ENCODE measurements at places on chromosomes 7 and 10. TPM values are rescaled to one million over a fixed set of nuclear protein-coding genes. Genes with fewer than 3 reads are reported as not detected.

DNA sequence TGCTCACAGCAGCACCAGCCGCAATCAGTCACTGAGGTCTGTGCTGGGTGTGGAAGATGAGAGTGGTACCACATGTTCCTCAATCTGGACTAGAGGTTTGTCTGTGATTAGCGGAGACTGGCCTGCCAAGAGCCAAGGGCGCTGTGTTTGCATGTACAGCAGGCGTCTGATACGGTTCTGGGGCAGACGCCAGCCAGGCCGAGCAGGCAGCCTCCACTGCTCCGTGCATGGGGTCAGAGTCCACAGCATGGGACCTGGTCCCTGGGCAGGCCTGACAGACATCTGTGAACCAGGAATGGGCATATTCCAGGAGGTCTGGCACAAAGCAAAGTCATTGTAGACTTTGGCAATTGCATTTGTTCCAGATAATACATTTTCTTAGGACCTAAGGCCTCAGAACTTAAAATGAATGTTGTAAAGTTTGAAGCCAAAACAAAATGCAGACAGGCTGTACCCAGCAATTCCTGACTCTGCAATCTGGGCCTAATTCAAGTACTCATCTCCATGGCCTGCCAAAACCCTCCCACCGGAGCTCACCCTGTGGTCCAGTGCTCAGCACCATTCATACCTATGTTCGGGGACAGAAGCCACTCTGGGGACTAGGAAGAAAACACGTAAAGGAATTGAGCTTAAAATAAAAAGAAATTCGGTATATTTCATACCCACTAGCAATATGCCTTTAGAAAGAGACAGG, 50.0 kb upstream of the FAM20C start:
- DNase-seq: no peak
- H3K4me3 ChIP-seq: no peak overlapping the region
- H3K27ac ChIP-seq: no peak overlapping the region
- H3K36me3 ChIP-seq: peaks cover 2% of the 10 kb centered on the region
- no peaks in the 10 kb centered on the region for H3K27me3 ChIP-seq

DNA sequence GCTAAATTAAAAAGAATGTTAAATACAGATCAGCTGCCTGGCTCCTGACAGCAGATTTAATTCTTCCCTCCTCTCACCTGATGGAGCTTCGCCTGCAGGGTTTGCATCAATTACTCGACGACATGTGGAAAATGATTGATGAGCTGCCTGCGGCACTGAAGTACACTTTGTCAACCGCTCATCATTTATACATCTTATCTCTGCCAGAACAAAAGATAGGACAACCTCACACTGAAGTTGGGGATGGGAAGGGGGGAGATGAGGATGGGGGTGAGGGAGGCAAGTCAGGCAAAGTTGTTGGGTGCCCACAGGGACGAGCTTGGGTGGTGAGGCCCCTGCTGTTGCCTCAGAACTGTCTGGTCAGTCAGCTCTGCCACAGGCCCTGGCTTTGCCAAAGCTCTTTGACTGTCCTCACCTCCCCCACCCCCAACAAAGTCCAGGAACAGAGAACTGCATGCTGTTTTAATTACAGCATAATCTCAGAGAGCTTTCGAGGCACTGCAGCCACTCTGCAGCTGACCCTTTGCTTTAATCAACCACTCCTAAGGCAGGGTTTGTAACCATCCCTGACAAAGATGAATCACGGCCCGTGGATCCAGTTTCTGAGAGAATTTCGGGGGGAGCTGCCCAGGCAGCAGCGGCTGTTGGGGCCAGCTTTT, 702.3 kb downstream of the LRMDA start:
- no peaks in the 10 kb centered on the region for H3K36me3 ChIP-seq
- H3K4me1 ChIP-seq: no peaks in the 10 kb centered on the region
- no peak overlapping the region for H3K27ac ChIP-seq
- no peak overlapping the region for H3K4me3 ChIP-seq

DNA sequence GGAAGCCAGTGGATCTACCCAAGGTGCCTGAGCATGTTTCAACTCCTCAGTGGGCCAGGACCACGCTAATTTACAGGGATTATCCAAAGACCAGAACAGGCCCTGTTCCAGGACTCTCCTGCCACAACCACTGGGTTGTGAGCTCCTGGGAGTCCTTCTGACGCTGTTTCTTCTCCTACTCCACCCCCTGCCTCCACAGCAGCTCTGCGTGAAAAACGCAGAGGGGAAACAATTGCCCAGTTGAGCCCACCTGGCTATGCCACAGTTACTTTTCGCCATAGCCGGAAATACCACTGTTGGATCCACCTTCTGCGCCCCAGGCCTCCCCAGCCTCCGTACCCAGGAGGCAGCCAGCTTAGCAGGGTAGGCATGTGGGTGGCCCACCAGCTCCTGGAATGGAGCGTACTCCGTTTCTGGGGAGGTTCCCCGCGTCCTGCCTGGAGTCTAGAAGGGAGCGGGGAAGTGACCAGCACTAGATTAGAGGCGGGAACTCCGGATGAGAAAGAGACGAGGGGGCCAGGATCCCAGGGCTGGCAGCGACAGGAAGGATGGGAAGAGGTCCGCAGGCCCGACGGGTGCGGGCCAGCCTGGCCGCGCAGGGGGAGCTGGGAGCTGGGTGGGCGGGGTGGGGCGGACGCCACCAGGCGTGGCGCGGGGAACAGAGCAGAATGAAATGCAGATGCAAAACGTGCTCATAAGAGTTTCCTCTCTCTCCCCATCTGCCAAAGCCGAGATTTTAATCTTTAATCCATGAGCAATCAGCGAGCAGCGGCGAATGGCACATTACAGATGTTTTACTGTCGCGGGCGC, 32.1 kb upstream of the PAX2 start:
- peaks cover 4% of the 10 kb centered on the region for H3K4me1 ChIP-seq
- no peak overlapping the region for H3K4me3 ChIP-seq
- DNase-seq: no peak
- no peak overlapping the region for H3K27ac ChIP-seq
- peaks cover 81% of the 10 kb centered on the region for H3K27me3 ChIP-seq
- peaks cover 5% of the 10 kb centered on the region for H3K36me3 ChIP-seq

The SPDYE11 gene
- not detected for total RNA-seq

- H3K27ac ChIP-seq: no peak overlapping the region
- peaks cover 5% of the 10 kb centered on the region for H3K4me1 ChIP-seq
- H3K27me3 ChIP-seq: peaks cover 23% of the 10 kb centered on the region
- H3K36me3 ChIP-seq: no peaks in the 10 kb centered on the region
- DNase-seq: no peak
These were observed 137.7 kb upstream of the PFKP start for GRCh38 chr10:2929480-2930258.

DNA sequence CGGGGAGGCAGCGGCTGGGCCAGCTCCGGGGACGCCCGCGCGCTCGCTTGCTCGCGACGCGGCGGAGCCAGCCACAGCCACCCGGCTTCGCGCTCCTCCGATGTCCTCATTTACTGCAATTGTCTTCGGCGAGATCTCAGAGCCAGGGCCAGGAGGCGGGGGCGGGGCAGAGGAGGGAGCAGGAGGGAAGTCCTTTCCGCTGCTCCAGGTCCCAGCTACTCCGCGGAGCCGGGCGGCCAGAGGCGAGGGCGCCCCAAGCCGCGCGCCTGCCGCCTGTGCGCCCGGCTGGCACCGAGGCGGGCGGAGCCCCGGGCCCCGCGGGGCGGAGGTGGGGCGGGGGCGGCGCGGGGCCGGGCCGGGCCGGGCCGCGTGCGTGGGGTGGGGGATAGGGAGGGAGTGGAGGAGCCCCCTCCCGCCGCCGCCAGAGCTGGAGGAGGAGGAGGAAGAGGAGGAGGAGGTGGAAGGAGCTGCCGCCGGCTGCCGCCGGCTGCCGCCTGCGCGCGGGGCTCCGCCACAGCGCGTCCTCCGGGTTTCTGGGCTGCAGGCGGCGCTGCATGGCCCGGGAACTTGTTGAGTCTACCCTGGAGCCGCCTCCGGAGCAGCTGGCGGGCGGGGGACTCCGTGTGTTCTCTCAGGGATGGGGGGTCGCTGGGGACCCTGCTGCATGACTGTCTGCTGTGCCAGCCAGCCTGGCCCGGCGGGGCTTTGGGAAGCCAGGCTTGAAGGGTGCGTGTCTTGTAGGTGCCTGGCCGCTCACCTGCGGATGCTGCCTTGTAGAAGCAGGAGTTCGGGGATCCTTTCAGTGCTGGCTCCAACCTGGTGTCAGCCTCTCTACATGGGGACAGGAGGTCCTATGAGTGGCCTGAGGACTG, at the start of gene INSYN2A:
INSYN2A (minus strand) TSS at position 310 of the 872 bp plus-strand sequence. CDS start 20,196 bp downstream, outside the sequence.
- no peaks in the 10 kb centered on the region for H3K36me3 ChIP-seq
- no peak for DNase-seq
- H3K4me3 ChIP-seq: no peak within 1 kb of the TSS
- H3K27ac ChIP-seq: no peak within 1 kb of the TSS

DNA sequence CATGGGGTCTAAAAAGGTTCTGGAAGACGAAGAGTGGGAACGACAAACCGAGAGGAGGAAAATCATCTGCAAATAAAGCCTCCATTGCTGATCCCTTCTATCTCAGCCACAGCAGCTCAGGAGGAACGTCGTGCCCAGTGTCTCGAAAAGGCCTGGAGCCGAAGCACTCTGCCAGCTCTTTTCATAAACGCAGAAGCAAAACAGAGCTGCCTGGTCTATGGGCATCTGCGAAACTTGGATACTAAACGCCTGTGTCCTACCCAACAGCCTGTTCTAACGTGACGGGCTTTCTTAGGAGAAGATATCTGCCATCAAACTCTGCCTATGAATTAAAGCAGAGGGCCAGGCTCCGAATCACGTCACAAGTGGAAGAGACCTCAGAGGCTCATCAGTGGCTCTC, 68.7 kb downstream of the GNA12 start:
- H3K27me3 ChIP-seq: no peaks in the 10 kb centered on the region
- no peak overlapping the region for H3K4me3 ChIP-seq
- DNase-seq: no peak
- H3K27ac ChIP-seq: no peak overlapping the region
- H3K4me1 ChIP-seq: peaks cover 14% of the 10 kb centered on the region

The VWC2 gene
- total RNA-seq: not detected

GRCh38 chr7:79458796-79459195, 5.3 kb upstream of the MAGI2 start:
- H3K27me3 ChIP-seq: peaks cover 8% of the 10 kb centered on the region
- no peaks in the 10 kb centered on the region for H3K4me1 ChIP-seq
- no peak overlapping the region for H3K27ac ChIP-seq
- H3K4me3 ChIP-seq: no peak overlapping the region
- no peaks in the 10 kb centered on the region for H3K36me3 ChIP-seq

GRCh38 chr7:102215256-102215655, 71.4 kb upstream of the SH2B2 start:
- H3K4me1 ChIP-seq: no peaks in the 10 kb centered on the region
- H3K27ac ChIP-seq: no peak overlapping the region
- no peak for DNase-seq
- H3K27me3 ChIP-seq: no peaks in the 10 kb centered on the region
- no peak overlapping the region for H3K4me3 ChIP-seq

The LFNG gene
- total RNA-seq: 105 TPM

GRCh38 chr7:27735165-27735564, 4.8 kb upstream of the TAX1BP1 start:
- no peak for DNase-seq
- H3K4me1 ChIP-seq: peaks cover 10% of the 10 kb centered on the region
- no peak overlapping the region for H3K4me3 ChIP-seq
- no peaks in the 10 kb centered on the region for H3K36me3 ChIP-seq

DNA sequence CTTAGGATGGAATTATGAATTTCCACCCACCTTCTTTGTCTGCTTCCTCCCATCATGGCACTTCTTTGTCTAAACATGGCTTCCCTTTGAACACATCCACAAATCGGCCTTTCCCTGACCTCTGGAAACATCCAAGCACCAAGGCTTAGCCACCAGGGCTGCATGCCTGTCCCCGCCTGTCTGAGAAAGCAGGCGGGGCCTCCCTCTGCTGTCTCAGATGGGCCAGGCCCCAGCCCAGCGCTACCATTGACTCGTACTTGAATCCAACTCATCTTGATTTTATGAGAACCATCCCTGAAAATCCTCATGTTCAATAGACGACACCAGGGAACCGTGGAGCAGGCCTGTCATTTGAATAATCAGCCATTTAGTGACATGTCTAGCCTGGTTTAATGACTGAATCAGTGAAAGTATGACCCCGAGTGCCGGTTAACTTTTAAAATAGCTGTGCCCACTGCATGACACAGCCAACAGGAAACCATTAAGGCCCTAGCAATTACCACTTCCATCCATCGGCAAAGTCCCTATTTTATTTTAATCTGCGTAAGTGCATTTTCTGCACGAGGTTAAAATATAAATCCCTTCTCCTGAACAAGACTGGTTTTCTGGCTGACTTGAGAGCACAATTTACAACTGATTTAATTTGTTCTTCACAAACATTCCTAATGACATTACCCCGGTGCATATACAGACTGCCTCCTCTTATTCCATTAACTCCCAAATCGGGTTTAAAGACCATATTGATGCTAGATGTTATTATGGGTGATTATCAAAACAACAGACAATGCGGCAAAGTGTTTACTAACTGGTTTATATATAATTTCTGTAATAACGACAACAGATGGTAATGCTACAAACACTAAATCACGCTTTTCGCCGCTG, 194.7 kb downstream of the BUB3 start:
- DNase-seq: no peak
- H3K27ac ChIP-seq: no peak overlapping the region
- no peaks in the 10 kb centered on the region for H3K36me3 ChIP-seq
- no peaks in the 10 kb centered on the region for H3K27me3 ChIP-seq

The PDLIM1 gene
- 22.8 TPM for total RNA-seq

DNA sequence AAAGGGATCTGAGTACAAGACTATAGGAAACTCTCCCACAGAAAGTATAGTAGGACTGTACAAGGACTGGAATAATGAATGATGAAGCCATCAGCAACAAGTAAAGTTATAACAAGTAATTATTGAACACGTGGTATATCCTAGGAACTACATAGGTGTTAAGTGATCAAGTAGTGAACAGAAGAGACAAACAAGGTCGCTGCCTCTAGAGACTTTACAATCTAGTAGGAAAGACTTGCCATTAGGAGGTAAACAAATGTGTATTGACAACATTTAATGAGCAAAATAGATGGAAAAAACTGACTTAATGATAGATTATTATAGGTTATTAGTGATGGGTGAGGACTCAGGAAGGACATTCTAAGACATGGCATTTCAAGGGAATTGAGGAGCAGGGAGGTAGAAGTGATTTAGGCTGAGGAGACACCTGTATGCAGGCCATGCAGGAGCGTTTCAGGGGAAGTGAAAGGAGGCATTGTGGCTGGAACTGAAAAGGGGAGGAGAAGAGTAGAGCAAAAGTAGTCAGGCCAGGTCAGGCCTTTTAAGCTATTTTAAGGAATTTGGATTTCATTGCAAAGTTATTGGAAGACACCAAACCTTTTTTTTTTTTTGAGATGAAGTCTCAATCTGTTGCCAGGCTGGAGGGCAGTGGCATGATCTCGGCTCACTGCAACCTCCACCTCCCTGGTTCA, 8.5 kb upstream of the GLCCI1 start:
- no peak for DNase-seq
- H3K27me3 ChIP-seq: no peaks in the 10 kb centered on the region
- no peak overlapping the region for H3K27ac ChIP-seq
- H3K36me3 ChIP-seq: no peaks in the 10 kb centered on the region
- no peak overlapping the region for H3K4me3 ChIP-seq

The GALNT17 gene
- not detected for total RNA-seq

- H3K4me1 ChIP-seq: no peaks in the 10 kb centered on the region
- H3K4me3 ChIP-seq: no peak overlapping the region
- no peaks in the 10 kb centered on the region for H3K27me3 ChIP-seq
- no peak for DNase-seq
These were observed 44.9 kb downstream of the MINDY4 start for GRCh38 chr7:30815951-30816644.

The CYP2E1 gene
- total RNA-seq: 0.76 TPM

- no peak overlapping the region for H3K27ac ChIP-seq
- peaks cover 6% of the 10 kb centered on the region for H3K27me3 ChIP-seq
- H3K4me1 ChIP-seq: peaks cover 1% of the 10 kb centered on the region
- no peaks in the 10 kb centered on the region for H3K36me3 ChIP-seq
- DNase-seq: no peak
- no peak overlapping the region for H3K4me3 ChIP-seq
These were observed 319.3 kb upstream of the NRP1 start for GRCh38 chr10:33653584-33654367.
